ENCODE measurements at places on chromosomes 5 and 9.

GRCh38 chr5:36870399-36871040 is 6.0 kb upstream of the NIPBL start:
- DNase-seq, result no peak

- DNase-seq, result no peak
These were observed 208.9 kb upstream of the SLC30A5 start for GRCh38 chr5:68884883-68885282.

GRCh38 chr5:24899180-24899579 is 254.4 kb upstream of the CDH10 start:
- no peak for DNase-seq

DNA sequence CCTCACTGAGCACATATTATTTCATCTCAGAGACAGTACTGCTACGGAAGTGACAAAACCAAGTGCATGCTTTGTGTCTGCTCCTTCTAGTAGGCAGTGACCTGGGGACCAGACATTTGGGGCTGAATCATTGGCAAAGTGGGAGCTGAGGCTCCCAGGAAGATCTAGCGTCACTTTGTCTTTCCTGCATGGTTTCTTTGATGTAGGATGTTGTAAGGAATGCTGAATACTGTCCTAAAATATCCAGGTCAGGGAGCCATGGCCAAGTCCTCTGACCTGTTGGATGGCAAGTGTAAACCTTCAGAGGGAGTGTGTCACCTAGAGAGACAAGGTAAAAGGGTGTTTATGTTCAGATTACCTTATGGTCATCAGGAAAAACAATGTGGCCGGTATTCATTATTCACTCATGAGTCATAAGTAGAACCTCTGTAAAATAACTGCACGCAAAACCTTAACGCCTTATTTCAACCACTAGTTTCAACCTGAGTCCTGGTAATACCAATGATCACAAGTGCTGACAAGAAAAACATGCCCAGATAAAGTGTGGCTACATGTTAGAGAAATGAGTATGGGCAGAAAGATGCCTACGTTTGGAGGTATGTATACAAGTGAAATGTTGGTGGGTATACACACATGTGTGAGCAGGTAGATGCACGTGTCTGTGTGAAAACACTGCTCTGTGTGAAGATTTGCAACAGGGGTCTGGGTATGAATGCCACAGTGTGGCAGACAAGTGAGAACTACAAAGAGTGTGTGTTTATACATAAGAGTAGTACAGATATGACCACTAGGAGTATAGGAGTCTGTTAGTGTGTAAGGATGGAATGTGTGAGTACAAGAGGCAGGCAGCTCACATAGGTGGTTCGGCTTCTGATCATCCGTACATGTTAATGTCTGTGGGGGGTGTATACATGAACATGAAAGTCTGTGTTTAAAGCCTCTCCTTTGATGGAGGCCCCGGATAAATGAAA is 263.9 kb downstream of the SPOCK1 start:
- DNase-seq, result no peak

DNA sequence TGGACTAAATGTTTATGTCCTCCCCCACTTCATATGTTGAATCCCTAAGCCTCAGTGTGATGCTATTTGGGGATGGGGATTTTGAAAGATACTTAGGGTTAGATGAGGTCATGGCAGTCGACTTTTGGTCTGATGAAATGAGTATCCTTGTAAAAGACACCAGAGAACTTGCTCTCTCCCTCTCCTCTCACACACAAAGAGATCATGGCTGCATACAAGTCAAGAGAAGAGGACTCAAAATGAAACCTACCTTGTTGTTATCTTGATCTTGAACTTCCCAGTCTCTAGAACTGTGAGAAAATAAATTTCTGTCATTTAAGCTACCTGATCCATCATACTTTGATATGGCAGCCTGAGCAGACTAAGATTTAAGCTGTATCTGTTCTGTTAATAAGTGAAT is 144.0 kb upstream of the HAPLN1 start:
- no peak for DNase-seq

DNA sequence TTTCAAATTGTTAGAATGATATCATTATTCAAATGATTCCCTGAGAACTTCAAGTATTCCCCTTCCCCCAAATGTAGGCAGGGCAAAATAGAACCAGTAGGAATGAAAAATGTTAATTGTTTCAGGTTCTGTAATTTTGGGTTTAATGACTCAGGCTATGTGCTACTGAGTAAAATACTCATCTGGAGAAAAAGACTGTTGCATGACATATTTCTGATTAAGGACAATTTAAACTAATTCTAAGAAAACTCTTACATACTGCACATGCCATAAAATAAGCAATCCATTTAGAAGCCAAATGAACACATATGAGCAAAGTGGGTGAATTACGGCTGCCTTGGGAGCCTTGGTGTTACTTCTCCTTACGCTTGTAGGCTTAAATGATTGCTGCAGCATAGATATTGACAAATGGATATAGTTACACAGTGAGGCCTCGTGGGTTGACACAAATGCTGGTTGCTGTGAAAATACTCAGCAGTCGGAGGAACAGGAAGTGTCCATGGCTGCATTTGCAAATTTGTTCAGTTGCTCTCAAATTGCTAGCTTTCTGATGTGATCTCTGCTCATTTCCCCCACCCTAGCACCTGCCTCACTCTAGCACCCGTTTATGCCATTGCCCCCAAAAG is 174.9 kb upstream of the DMAC1 start:
- peak; percentile 58 for DNase-seq

- no peak for DNase-seq
These were observed 68.2 kb upstream of the NR4A3 start for GRCh38 chr9:99753436-99753835.

DNA sequence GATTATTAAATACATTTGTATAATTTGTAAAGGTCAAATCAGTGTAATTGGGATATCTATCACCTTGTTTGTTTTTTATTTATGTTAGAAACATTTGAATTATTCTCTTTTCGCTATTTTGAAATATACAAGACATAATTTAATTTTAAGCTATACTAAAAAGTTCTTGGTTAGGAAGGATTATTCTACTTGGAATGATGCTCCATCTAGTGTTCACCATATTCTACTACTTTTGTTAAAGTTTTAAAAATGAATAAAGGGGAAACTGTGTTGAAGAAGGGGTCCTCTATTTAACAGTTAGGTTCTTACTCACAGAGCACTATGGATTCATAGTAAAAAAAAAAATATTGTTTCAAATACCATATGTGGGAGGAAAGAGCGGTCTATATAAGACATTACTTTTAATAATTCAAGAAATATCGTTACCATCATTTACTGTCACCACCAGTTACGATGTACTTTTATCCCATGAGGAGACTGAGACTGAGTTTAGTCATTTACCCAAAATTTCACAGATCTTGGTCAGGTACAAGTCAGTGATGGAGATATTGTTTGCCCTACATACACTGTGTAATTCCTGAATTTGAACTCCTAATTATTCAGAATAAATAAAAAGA is 6.3 kb upstream of the STOM start:
- DNase-seq, result no peak

DNA sequence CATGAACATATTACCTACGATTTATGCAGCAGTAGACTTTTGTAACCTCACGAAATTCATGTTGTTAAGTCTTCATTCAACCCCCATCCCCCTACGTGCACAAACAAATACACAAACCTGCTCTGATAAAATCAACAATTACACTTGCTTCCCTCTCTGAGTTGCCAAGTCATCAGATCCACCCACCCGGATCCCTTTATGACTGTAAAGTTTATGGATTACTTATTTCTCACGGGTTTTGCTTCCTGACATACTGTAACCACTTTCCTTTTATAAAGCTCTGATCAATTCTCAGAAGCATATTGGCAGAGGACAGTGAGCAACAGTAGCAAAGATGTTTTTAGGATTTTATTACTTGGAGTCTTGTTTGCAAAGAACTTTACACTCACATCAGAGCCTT is 70.5 kb downstream of the MLLT3 start:
- no peak for DNase-seq

GRCh38 chr9:92760070-92760469 is 4.6 kb downstream of the BICD2 start:
- no peak for DNase-seq

- no peak for DNase-seq
These were observed 81.0 kb upstream of the TLE4 start for GRCh38 chr9:79490657-79491248.

GRCh38 chr9:127182901-127183746 is 60.7 kb upstream of the ANGPTL2 start:
- DNase-seq, result no peak

- DNase-seq, result no peak
These were observed 6.7 kb downstream of the RNF44 start for GRCh38 chr5:176530393-176530982.

DNA sequence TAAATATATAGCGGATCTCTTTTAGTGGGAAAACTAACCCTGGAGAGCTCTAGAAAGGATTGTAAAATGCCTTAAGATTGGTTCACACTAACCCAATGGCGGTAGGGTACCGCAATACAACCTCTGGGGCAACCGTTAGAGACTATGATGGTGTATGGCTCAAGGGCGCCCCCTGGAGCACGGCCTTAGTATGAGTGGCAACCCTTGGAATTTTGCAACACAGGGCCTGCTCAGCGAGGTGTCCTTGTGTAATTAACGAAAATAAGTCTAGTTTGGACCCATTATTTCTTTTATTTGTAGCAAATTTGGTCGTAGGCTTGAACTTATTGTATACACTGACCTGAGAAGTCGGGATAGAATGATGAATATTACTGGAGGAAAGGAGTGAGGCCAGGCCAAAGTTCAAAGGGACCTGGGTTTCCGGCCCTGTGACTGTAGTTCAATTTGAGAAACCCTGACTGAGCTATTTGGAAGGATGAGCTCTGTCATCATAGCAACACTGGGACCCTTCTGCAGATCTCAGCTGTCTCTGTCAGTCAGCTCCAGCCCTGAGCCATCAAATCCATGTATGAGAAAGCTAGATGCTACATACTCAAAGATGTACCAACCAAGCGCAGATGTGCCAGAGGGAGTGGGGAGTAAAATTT is 54.8 kb downstream of the CAMK4 start:
- peak; percentile 92 for DNase-seq

DNA sequence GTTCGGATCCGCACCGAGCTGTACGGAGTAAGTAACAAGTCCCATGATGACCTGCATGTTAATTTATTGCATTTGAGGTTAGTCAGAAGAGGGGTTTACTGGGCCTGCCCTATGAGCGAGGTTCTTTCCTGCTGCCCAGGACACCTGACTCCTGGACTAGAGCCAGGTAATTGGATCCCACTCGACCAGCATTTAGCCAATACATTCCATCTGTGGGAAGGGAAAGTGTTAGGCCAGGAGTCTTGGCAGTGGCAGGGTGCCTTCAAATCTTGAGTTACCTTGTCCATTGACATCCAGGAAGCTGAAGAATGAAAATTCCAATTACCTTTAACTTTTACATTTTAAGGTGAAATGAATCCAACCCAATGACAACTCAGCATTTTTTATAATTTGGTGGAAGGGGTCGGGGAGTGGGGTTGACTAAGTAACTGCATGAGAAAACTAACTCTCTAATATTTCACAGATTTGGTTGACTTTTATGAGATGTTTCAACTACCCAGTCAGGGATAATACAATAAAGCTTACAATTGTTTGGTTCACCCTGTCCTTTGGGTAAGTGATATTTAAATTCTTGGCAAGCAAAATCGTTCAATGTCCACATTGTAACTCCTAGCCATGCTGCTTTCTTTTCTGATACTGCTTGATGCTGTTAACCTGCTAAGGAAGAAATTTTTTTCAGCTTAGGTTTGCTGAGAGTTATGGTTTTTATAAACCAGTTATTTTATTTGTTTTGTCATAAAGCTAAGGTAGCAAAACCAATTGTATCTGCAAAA is 111.6 kb upstream of the IQGAP2 start:
- no peak for DNase-seq

DNA sequence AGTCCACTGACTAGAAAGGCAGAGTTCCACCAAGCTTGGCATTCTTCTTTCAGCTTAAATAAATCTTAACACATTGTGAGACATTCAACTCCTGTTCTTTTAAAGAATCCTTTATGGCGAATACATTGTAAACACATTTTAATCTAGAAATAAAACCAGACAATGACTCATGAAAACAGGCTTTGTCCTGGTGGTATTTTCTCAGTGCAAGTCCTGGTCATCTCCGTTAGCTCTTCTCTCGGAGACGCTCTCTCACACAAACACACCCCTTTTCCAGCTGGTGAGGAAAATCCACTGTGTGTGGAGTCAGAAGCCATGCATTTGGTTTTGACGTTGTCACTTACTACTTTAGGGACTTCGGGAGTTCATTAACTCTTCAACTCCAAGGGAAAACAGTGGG is 140.4 kb downstream of the AUH start:
- DNase-seq, result no peak

- DNase-seq, result no peak
These were observed 266.1 kb downstream of the ZSWIM6 start for GRCh38 chr5:61598126-61598525.

GRCh38 chr5:112957036-112957808 is 19.4 kb upstream of the DCP2 start:
- no peak for DNase-seq

DNA sequence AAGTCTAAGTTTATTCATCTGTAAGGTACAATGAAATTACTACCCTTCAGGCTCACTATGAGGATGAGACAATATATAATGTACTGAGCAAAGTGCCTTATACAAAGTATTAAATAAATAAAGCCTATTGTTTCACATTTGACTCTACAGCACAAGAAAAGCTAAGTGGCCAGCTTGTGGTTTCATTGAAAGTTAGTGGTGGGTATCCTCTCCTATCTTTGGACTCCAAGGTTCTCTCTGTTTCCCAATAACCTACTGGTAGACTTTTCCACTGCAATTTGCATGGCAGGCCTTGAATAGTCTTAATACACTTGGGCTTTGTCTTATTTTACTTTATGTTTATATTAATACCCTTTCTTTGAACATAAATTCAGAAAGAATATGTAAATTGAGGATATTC is 262.7 kb downstream of the DEPDC1B start:
- DNase-seq, result no peak

GRCh38 chr9:98998441-98999151 is 54.9 kb downstream of the COL15A1 start:
- DNase-seq, result peak; percentile 76

- no peak for DNase-seq
These were observed 181.7 kb upstream of the SLC30A5 start for GRCh38 chr5:68911840-68912690.

GRCh38 chr5:1439388-1440097 is 5.7 kb downstream of the SLC6A3 start:
- no peak for DNase-seq

- DNase-seq, result peak; percentile 63
These were observed 8.6 kb downstream of the PDCD1LG2 start for GRCh38 chr9:5518937-5519319.

DNA sequence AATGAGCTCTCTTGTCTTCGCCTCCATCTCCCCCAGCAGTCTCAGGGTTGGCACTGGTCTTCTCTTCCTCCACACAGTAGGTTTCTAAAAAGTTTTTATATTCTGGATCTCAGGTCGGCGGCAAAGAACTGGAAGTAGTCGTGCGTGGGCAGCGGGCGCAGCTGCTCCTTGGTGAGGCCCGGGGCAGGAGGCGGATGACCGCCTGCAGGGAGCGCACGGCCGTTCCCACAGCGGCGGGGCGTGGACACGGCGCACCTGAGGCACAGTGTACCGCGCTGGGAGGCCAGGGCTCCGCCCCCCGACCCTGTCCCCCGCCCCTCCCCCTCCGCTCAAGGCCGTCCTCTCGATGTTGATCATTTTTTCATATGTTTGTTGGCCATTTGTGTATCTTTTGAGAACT is 92.4 kb downstream of the STX17 start:
- no peak for DNase-seq
